ENCODE measurements at places on chromosomes 11 and 22.

GRCh38 chr11:27084518-27084917 lies 43.9 kb downstream of the BBOX1 start:
- DNase-seq, result no peak

- no peak for DNase-seq
These were observed 30.2 kb upstream of the TMPRSS5 start for GRCh38 chr11:113736323-113736722.

DNA sequence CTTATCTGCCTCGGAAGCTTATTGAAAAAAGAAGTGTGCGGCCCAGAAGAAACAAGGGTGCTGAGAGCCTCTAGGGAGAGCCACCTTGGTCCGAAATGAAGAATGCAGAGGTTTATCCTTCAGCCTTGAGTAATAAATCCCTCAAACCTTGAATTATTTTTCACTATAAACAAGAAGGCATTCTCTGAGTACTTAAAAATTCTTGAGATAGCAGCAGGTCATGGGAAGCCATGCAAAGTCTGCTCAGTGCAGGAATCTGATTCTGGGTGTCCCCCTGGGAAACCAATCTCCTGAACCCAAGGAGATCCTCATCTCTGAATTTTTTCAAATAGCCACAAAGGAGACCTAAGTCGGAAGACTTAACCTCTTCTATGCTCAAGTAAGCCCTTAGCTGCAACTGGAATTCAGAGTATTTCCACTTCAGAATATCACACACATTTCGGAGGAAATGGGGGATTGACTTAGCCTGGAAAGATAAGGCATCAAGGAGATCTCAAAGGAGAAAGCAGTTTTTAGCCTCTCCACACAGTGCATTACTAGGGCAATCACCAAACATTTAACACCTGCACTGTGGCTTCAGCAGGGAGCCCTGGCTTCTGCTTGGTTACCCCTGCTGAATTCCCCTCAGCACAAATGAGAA lies 365.0 kb downstream of the ETS1 start:
- no peak for DNase-seq

- peak; percentile 52 for DNase-seq
These were observed at the start of gene MORC2 for GRCh38 chr22:30968015-30968923. Gene MORC2, minus strand, starts transcription at chr22:30968774. Its CDS starts 885 bp downstream, at chr22:30967889.

DNA sequence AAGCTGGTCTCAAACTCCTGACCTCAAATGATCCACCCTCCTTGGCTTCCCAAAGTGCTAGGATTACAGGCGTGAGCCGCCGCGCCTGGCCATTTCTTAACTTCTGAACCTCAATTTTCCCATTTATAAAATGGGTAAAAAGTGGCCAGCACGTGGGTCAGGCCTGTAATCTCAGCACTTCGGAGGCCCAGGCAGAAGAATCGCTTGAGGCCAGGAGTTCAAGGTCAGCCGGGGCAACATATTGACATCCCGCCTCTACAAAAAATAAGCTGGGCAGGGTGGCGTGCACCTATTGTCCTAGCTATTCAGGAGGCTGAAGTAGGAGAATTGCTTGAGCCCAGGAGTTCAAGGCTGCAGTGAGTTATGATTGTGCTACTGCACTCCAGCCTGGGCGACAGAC lies 6.5 kb upstream of the DDX6 start:
- DNase-seq, result no peak

DNA sequence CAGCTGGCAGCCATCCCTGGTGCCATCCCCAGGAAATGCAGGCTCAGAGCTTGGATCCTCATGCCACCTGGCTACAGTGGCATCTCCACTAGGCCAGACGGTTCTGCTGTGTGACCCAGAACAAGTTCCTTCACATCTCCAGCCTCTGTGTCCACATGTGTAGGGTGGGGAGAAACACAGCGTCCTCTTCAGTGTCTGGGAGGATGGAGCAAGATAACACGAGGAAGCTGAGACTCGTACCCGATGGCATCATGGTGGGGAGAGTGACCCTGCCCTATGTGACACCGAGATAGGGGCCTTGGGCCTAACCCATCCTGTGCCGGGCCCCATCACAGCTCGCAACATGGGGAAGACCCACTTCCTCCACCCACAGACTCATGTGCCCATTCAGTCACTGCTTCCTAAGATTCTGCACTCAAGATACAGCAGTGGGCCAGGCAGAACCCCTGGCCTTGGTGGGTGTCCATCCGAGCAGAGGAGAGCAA lies 78.5 kb downstream of the MORC2 start:
- no peak for DNase-seq

DNA sequence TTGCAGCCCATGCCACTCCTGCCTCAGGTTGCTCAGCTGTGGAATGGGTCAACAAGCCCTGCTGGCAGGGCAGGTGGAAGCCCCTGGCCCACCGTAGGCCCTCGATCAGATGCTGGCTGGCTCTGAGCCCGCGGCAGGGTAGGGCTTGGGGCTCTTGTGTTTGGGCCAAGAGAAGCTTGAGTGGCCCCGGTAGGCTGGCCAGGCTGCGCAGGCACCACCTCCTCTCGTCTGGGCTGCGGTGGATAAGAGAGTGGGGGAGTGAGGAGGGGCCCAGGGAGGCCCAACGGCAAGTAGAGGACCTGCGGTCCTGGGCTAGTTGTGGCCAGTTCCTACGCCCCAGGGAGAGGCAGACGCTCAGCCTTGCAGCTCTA lies 115.2 kb downstream of the CEP164 start:
- DNase-seq, result no peak

- no peak for DNase-seq
These were observed 35.4 kb downstream of the CDKN1C start for GRCh38 chr11:2849994-2850770.

- no peak for DNase-seq
These were observed 29.1 kb downstream of the RAB38 start for GRCh38 chr11:88146106-88146505.

GRCh38 chr11:42315267-42315666 lies 855.8 kb upstream of the LRRC4C start:
- no peak for DNase-seq
